ENCODE measurements at places on chromosomes 13 and 19.

DNA sequence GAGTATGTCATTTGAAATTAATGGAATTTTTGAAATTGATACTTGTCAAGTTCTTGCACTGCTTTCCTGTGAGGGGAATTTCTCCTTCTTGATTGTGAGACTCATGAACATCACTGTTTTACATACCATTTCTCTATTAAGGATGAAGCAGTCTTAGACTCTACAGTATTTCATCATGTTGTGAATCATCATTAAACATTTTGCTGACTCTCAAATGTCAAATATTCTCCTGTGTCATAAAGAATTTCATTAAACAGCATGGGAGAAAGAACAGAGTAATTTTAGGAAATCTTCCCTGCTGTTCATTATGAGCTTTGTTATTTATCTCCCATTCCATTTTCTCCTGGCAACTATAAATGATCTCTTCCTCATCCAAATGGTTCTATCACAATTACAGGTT lies 729.0 kb downstream of the PCDH9 start:
- no peak for DNase-seq

- DNase-seq = no peak
These were observed 48.7 kb downstream of the CCDC70 start for GRCh38 chr13:51910508-51910907.

GRCh38 chr13:100484702-100485101 lies 103.9 kb downstream of the GGACT start:
- DNase-seq = no peak

DNA sequence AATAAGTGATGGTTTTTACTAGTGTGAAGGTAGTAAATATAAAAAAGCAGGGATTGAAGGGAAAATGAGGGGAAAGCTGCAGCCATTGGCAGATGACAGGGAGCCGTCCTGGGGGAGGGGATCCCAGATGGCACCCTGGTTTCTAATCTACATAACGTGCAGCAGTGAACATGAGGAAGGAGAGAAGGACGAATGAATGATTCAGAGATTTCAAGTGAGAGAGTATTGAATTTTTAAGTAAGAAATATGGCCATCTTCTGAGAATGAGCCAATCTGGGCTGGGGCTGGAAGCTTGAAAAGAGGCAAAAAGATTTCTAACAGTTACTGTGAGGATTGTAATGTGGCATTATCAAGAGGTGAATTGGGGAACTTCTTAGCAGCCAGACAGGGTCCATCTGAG lies 414.2 kb downstream of the MYO16 start:
- no peak for DNase-seq

- no peak for DNase-seq
These were observed 428 bp downstream of the RASAL3 start for GRCh38 chr19:15463861-15464371.

DNA sequence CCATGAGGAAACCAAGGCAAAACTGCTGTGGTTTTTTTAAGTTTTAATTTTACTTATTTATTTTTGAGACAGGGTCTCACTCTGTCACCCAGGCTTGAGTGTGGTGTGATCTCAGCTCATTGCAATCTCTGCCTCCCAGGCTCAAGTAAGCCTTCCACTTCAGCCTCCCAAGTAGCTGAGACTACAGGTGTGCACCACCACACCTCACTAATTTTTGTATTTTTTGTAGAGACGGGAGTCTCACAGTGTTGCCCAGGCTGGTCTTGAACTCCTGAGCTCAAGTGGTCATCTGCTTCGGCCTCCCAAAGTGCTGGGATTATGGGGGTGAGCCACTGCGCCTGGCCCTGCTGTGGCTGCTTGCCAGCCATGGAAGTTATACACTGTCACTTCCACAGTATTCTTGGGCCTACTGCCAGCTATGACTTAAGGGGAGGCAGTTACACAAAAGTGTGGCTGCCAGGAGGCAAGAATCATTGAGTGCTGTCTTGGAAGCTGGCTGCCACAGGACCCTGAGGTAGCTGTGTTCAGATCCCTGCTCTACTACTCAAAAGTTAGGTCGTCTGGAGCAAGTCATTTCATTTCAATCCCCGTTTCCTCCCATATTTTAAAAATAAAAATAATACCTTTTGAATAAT lies 12.7 kb downstream of the FARP1 start:
- no peak for DNase-seq

DNA sequence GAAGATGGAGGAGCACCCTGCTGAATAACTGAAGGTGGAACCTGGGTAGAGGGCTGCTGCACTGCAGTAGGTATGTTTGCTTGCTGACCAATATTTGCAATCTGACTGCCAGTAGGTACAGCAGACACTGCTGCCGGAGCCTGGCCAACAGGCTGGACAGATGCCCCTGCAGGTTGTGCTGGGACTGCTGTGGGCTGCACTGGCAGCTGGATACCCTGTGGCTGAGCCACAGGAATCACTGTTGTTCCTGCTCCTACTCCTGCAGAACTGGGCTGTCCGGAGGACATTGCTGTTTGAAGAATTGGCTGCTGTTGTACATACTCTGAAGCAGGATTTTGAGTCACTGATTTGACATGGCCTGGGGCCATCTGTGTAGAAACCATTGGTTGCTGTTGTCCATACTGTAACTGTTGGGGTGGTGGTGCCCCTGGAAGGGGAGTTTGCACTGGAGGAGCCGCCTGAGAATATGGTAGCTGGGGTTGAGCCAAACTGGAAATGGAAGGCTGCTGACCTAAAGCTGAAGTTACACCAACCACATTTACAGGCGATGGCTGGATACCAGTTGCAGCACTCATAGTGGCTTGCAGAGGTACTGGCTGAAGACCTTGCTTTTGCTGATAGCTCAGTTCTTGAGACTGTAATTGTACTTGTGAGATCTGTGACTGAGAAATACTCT lies 2.2 kb downstream of the TSC22D1 start:
- peak; percentile 33 for DNase-seq

DNA sequence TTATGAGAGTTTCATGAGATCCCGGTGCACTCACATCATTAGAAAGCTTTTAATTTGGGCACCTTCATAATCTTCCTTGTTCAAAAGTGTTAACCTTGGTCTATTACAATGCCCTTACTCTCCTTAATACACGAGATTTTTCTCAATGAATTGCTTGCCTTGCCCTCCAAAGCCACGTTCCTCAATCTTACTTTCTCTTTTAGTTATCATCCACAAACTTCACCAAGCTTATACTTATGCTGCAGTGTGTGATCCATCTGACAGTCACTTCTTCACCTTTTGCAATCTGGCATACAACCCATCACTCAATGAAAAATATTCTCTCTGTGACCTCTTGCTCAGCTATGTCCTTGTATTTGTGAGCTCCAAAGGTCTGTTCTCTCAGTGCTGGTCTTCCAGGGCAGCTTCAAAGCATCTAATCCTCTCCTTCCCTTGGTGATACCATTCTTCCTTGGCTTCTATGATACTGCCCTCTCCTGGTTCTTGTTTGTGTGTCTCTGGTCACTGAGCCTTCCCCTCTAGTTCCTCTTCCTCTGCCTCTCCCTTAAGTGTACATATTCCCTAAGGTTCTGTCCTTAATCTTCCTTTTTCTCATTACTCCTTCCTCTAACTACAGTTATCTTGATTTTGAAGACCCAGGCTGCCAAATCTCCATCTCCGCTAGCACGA lies 202.2 kb upstream of the STARD13 start:
- DNase-seq = peak; percentile 62

- DNase-seq = no peak
These were observed 96.5 kb downstream of the DHRS12 start for GRCh38 chr13:51707461-51707860.

- DNase-seq = peak; percentile 89
These were observed 20.2 kb upstream of the ERVV-1 start for GRCh38 chr19:52993342-52994178.

GRCh38 chr13:93515267-93515666 lies 288.7 kb downstream of the GPC6 start:
- DNase-seq = no peak

GRCh38 chr19:29003641-29004409 lies 209.1 kb downstream of the UQCRFS1 start:
- DNase-seq = no peak

DNA sequence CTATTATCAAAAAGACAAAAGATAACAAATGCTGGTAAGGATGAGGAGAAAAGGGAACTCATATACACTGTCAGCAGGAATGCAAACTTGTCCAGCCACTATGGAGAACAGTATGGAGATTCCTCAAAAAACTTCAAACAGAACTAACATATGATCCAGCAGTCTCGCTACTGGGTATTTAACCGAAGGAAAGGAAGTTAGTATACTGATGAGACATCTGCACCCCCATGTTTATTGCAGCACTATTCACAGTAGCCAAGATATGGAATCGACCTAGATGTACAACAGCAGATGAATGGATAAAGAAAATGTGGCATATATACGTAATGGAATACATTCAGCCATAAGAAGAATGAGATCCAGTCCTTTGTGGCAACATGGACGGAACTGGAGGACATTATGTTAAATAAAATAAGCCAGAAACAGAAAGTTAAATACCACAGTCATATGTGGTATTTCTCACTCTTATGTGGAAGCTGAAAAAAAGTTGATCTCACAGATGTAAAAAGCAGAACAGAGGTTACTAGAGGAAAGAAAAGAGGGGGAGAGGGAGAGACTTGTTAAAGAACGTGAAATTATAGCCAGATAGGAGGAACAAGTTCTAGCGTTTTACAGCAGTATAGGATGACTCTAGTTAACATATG lies 83.2 kb downstream of the RUBCNL start:
- DNase-seq = no peak

DNA sequence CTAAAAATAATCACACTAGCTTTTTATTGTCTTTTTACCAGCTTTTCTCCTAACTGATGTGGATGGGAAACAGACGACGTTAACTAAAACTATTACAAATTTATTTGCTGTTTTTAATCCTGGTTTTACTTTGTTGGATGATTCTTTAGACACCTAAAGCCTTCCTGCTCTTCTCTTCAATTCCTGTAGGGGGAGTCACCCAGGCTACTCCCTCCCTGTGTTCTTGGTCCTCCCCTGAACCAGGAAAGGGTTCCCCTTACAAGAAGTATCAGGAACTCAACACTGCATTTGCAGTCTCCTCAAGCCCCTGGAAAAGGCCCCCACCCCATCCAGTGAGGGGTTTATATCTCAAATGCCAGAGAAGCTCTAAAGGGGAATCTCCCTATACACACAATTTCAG lies 206.1 kb downstream of the SUCLA2 start:
- peak; percentile 13 for DNase-seq

- DNase-seq = no peak
These were observed 26.5 kb downstream of the LTBP4 start for GRCh38 chr19:40627486-40628279.

DNA sequence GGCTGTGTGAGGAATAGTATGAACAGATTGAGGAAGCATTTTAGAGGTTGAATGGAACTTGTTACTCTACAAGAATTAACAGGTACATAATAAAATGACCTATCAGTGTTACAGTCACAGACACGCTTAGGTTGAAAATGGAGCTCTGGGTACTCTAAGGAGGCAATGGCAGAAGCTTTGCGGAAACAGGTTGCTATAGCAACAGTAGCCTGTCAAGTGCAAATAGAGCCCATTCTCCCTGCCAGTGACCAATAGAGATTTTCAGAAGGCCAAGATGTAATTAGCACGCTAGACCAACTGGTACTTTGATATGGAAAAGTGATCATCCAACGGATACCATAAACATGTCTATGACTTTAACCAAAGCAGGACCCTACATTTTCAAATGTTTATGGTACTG lies 148.5 kb upstream of the FREM2 start:
- no peak for DNase-seq

- no peak for DNase-seq
These were observed 748.1 kb downstream of the DACH1 start for GRCh38 chr13:71118779-71119364.

DNA sequence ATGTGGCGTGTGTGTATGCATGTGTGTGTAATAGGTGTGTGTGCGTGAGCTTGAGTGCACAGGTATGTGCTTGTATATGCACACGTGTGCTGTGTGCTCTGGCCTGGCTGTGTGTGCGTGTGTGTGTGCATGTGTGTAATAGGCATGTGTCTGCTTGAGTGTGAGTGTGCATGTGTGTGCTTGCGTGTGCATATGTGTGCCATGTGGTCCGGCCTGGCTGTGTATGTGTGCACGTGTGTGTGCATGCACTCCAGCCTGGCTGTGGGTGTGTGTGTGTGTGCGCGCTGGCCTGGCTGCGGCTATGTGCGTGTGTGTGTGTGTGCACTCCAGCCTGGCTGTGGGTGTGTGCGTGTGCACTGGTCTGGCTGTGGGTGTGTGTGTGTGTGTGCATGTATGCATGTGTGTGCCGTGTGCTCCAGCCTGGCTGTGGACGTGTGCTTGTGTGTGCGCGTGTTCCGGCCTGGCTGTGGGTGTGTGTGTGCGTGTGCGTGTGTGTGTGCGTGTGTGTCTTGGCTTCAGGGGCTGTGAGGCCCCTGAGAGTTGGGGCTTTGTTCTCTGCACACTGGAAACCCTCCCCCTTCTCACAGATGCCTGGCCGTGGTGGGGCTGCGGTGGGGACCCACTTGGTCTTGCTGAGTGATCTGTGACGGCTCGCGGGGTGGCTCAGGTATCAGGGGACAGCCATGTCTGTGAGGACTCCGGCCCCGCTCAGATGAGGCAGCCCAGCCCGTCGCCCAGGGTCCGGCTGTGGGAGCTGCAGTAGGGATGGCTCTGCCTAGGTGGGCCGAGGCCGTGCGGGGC lies 8.2 kb downstream of the SPPL2B start:
- no peak for DNase-seq

DNA sequence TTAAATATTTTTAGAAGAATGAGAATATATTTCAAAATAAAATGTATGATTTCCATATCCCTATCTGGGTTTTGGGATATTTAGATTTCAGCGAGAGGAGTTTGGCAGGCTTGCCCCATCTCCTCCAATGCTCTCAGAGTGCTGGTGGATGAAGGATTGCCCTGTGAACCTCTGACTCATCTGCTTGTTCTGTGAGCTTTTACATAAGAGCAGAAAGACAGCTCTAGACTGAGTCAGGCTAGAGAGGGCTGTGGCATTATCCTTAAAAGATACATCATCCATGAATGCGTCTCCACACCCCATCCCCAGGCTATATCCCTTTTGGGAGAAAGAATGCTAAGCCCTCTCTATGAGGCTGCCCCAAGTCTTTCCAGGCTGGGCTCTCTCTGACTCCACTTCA lies 190.6 kb downstream of the TUBA3C start:
- DNase-seq = no peak

- no peak for DNase-seq
These were observed 9.7 kb upstream of the SLAIN1 start for GRCh38 chr13:77687799-77688198.
